Ammon's horn (tissue), 1 donor: ENCODE measurements at places on chromosomes 4 and X.
A peak's percentile ranks its signal among the peaks of the same experiment; 100 is the strongest.

- DNase-seq, result peak; percentile 69
These were observed 33.7 kb downstream of the GABRB1 start for GRCh38 chr4:47065051-47065481.

DNA sequence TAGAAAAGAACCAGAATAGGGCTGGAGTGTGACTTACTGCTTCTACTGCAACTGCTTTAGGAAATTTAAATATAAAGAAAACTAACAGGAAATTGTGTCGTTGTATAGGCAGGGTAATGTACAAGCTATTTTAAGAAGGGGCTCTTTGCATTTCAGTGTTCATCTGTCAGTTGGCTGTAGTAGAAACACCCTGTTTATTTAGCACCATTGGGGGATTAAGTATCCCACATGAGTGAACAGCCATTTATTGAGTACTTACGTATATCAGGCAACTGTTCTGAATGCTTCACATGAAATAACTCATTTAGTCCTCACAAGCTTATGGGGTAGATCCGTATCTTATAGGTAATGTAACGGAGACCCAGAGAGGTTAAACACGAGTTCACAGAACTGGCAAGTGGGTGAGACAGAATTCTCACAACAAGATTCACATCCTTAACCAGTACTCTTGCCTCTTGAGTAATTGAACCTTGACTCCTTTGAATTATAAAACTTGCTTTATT lies 23.9 kb downstream of the STIM2 start:
- DNase-seq, result no peak

DNA sequence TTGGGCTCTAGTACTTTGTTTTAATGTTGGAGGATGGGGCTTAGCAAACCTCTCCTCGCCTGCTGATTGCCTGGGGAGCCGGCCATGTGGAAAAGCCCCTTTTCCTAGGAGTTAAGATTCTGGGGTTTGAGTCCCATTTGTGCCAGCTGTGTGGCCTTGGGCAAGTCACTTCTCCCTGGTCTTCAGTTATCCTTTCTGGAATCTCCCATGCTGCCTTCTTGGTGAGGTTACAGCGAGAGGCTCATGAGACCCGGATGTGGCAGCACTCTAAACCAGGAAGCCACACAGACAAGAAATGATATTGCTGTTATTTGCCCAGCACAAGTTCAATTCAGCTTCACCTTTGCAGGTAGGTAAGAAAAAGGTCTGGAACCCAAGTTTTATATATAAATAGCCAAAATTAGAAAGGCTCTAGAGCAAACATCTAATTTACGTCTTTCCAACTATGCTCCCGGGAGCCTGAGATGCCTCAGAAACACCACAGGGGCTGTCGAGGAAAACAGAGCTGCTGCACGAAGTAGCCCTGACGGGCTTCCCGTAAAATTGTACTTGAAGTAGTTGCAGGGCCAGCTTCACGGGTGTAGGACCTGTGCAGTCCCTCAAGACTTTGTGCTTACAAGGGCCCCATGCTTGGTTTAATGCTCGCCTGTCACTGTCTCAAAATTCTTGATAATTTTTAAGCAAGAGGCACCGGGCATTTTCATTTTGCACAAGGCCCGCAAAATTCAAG lies 8.3 kb upstream of the SASH3 start:
- DNase-seq, result no peak

- no peak for DNase-seq
These were observed 277.1 kb upstream of the ADGRL3 start for GRCh38 chr4:60923075-60923474.

- DNase-seq, result no peak
These were observed 103.7 kb downstream of the RBM47 start for GRCh38 chr4:40525752-40526598.

DNA sequence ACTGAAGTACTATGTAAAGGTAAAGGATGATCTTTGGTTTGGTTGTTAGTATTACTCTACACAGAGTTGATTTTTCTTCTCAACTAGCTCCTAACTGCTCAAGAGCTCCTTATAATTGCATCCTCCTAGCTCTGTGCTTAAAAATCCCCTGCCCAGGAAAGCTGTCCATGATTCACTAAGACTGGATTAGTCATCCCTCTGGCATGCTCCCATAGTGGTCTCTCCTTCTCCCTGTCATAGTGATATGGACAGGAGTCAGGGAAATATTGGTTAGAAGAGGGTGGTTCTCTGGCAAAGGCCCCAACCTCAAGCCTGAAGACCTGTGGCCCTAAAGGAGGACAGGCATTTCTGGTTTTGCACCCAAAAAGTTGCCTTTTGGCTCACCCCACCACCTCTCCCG lies 242.3 kb upstream of the KCNIP4 start:
- no peak for DNase-seq

GRCh38 chr4:168995537-168996295 lies 14.3 kb downstream of the CBR4 start:
- DNase-seq, result no peak

GRCh38 chrX:71638409-71638808 lies 20.1 kb upstream of the CXCR3 start:
- DNase-seq, result no peak

DNA sequence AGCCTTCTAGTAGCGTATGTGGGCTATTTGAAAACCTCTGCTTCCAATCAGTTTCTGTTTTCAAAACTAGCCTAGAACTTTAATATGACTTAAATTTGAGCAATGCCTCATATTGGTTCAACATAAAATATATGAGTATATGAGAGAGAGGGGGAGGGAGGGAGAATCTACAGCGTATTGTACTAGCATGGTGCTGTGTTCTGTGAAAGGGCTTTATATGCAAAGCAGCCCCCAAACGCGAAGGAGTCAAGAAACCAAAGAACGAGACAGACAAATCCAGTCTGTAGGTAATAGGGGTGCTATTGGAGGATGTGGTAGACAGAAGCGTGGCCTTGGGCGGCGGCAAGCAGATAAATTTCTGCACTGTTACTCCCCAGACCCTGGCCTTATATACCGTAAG lies 784 bp upstream of the ANXA5 start:
- DNase-seq, result no peak

- peak; percentile 76 for DNase-seq
These were observed at the start of gene NLGN4X for GRCh38 chrX:6228720-6229119. NLGN4X (minus strand) TSS chrX:6228867; CDS start chrX:6151466, 77,401 bp downstream.

DNA sequence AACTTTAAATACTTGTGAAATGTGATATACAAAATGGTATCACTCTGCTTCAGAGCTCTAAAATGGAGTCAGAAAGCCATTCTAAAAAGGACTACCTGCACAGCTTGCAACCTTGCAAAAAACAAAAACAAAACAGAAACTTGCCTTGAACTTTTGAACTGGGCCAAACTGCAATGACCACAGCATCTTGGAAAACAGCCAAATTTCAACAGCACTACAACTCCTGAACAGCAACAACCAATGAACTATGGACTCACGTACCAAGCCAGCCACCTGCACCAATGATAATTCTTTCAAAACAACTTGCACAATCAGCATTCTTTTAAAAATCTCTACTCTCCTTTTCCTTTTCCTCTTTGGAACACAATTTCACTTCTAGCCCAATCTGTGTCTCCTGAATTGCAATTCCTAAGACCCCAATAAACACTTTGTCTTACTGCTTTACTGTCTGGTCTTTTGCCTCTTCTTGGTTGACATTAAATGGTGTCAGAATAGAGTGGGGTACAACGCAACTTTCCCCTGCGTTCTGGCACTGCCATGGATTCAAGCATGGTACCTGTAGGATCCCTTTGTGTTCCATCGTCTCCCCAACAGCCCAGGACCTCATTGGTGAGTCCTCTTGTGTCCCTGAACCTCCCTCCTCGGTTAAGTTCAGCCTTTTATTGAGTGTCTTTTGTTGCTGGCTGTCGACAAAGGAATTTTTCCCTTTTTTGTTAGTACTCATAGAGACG lies 35.7 kb upstream of the FMR1 start:
- DNase-seq, result no peak

GRCh38 chr4:54367059-54367458 lies 138.0 kb downstream of the PDGFRA start:
- no peak for DNase-seq

- DNase-seq, result no peak
These were observed 468.9 kb upstream of the CTSO start for GRCh38 chr4:156422576-156422975.

DNA sequence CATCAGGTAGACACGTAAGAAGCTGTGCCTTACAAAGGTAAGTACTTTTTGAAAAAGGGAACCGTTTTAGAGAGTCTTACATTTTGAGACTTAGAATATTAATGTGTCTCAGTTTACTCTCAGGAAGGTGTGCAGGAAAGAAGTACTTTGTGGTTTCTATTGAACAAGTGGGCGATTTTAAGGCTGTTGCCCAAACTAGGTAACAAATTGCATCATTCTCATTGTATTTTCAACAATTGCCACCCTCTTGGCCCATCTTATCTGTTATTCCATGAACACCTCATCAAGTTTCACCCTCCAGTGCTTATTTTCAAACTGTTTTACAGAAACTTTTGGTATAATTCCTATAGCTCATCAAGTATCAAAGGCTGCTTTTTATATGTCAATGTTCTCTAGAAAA lies 158.3 kb downstream of the SLC4A4 start:
- no peak for DNase-seq

DNA sequence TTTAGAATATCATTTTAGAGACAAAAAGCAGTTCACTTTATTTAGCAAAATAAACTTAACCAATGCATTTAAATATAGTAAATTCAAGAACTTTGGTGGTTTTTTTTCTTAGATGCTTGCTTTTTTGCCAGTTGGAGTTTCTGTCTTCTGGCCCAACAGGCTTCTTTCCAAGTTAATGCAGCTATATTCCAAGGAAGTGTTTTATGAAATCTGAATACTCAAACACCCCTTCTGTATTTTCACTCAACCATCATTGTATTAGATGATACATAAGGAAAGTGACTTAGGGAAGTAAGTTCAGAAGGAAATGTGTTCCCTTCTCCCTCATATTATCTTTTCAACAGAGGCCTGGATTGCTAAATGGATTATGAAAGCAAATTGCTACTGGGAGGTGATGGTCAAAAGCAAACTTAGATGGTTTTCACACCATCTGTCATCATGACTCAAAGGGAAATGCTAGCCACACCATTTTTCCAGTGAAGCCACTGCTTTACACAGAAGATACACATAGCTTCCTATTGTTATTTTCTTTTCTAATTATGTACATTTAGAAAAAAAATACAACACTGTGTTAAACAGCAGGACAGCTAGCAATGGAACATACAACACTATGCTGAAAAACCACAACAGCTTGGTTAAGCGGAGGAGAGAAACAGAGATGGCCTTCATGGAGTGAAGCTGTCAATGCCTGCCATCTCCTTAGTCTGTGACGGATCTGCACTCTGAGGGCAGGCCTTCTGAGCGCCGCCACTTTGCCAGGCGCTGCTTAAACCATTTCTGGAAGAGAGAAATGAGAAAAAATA lies 32.9 kb downstream of the HOPX start:
- DNase-seq, result no peak

DNA sequence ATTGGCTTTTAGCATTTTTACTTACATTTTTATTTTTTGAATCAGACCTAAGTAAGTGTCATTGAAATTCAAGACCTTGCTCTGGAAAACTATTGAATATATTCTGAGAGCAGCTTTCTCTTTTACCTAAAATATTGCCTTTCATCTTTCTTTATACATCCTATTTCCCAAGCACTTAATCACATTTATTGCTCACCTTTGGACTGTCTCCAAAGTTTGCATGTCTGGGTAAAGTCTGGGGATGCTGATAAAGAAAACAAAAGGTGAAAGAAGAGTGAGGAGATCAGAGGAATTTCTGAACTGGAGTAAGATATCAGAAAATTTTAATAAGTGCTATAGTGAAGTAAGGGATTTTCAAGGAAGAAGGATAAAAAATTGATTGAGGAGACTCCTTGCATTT lies 308.5 kb upstream of the AADAT start:
- no peak for DNase-seq

DNA sequence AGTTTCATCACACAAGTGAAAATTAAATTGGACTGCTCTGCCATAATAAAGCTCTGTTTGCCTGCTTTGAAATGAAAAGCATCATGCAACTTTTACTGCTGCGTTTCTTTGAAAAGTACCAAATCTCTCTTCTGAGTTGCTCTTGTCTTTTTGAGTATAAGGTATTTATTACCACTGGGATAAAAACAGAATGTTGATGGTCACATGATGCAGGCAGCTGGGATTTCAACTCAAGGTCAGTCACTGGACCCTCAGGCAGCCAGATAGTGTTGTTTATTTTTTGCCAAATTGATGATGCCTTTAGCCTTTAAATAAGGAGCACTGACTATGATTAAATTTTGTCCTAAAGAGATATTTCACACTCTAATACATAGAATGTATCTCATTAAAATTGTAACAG lies 32.7 kb downstream of the DMD start:
- no peak for DNase-seq

- DNase-seq, result no peak
These were observed 2.1 kb upstream of the CPZ start for GRCh38 chr4:8590546-8590880.

DNA sequence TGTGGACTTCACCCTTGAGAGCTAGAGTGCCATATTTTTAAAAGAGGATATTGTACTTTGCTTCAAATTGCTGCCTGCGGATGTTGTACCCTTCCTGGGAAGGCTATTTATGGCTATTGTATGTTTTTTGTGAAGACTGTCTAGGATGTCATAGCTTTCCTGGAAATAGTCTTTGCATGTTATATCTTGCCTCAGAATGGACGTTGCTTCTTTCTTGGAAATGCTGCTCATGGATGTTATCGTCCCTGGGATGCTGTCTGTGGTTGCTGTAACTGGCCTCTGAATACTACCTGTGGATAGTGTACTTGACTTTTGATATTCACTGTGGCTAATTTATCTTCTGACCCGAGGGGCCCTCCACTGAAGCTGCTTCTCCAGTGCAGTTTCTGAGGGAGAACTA lies 146.8 kb downstream of the ENOX2 start:
- no peak for DNase-seq

DNA sequence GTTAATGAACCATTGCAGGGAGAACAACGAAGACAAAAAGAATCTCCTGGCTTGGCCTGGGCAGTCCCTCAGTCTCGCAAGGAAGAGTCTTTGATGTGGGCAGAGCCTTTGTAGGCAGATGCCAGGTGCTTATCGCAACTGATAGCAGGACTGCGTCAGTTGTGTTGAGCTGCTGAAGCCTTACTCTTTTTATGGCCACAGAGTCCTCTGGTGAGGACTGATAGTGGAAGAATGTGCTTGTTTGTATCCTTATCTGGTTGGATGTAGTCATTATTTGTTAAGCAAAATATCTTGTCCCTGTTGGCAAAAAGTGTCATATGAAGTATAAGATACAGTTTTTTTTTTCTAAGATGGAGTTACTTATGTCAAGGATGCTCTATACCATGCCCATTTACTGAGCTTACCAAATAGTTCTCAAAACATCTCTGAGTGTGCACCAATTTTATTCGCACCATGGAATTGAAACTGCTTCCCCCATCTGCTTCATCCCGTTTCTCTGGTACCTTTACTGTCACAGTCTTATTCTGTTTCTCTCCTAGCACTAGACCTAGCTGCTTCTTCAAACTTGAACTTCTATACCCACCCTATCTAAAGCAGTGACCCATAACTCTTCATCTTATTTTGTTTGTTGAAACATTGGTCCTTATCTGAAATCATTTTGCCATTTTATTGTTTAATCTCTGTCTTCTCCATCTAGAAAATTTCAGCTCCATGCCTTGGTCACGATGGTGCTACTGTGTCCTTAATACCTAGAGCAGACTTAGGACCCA lies 47.0 kb upstream of the SPRY1 start:
- no peak for DNase-seq

GRCh38 chr4:84814094-84814750 lies 152.3 kb downstream of the WDFY3 start:
- no peak for DNase-seq
